Ascending aorta (tissue), 2 donors: ENCODE measurements at places on chromosomes 12 and 14.

DNA sequence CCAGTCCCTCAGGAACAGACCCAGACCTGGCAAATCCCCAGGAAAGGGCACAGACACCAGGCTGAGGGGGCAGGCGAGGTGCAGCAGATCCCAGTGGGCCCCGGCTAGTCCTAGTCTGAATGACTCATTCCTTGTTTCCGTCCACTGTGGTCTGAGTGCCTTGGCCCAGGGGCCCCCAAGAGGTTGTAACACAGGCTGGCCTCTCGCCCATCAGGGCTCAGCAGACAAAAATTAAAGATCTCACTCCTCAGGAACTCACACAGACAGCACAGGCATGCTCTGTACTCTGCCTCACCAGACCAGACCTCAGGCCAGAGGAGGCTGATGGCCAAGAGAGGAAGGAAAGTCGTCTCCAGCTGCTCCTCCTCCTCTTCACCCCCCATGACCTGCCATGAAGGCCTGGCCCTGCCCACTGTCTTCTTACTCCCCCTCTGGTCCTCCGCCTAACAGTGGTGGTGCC lies 7.7 kb upstream of the LTBP2 start:
- H3K4me3 ChIP-seq, result no peak overlapping the region
- peak overlapping the region; percentile 93 for H3K27ac ChIP-seq
- H3K4me1 ChIP-seq, result peaks cover 59% of the 10 kb centered on the region
- H3K27me3 ChIP-seq, result no peaks in the 10 kb centered on the region
- DNase-seq, result peak; percentile 98
- no peaks in the 10 kb centered on the region for H3K36me3 ChIP-seq

- H3K4me1 ChIP-seq, result no peaks in the 10 kb centered on the region
- no peaks in the 10 kb centered on the region for H3K27me3 ChIP-seq
- H3K27ac ChIP-seq, result peak overlapping the region; percentile 72
- H3K4me3 ChIP-seq, result no peak overlapping the region
- no peak for DNase-seq
Measured at GRCh38 chr12:105469701-105470100, 139.2 kb downstream of the C12orf75 start.

GRCh38 chr12:5262450-5262849 lies 169.5 kb upstream of the NTF3 start:
- DNase-seq, result no peak
- H3K27me3 ChIP-seq, result no peaks in the 10 kb centered on the region
- no peaks in the 10 kb centered on the region for H3K4me1 ChIP-seq
- no peaks in the 10 kb centered on the region for H3K36me3 ChIP-seq
- no peak overlapping the region for H3K4me3 ChIP-seq

GRCh38 chr14:81565441-81566290 lies 32.0 kb upstream of the SEL1L start:
- H3K36me3 ChIP-seq, result no peaks in the 10 kb centered on the region
- H3K27me3 ChIP-seq, result no peaks in the 10 kb centered on the region
- H3K27ac ChIP-seq, result no peak overlapping the region
- no peak for DNase-seq

DNA sequence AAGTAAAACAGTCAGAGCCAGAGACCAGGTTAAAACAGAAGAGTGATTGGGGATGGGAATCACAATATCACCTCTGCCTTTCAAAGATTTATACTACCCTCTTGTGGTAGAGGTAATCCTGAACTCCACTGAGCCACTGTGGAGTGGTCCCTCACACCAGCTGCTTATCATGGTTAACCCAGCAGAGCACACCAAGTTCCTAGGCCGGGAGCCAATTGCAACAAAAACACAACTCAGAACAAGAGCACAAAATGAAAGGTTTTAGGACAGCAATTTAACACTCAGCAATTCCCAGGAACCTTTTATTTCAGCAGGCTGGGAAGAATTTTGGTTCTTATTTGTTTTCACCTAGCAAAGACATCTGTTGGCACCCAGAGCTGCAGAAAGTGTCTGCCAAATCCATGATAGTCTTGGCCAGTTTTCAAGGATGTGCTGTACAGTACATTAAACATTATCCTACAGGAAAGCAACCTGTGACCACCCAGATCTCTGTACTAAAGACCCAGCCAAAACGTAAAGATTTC lies 220.5 kb upstream of the ATXN7L3B start:
- no peak for DNase-seq
- no peaks in the 10 kb centered on the region for H3K4me1 ChIP-seq

- no peaks in the 10 kb centered on the region for H3K27me3 ChIP-seq
- H3K27ac ChIP-seq, result peak overlapping the region; percentile 12
- peaks cover 66% of the 10 kb centered on the region for H3K4me1 ChIP-seq
- no peaks in the 10 kb centered on the region for H3K36me3 ChIP-seq
- H3K4me3 ChIP-seq, result no peak overlapping the region
Measured at GRCh38 chr14:74563233-74563585, 48.8 kb downstream of the LTBP2 start.
